ENCODE measurements at places on chromosomes 16 and 17. TPM values are rescaled to one million over a fixed set of nuclear protein-coding genes. Genes with fewer than 3 reads are reported as not detected.

- no peak overlapping the region for H3K4me3 ChIP-seq
- no peak overlapping the region for H3K27ac ChIP-seq
- peaks cover 54% of the 10 kb centered on the region for H3K27me3 ChIP-seq
- H3K4me1 ChIP-seq = no peaks in the 10 kb centered on the region
- no peak for DNase-seq
- no peaks in the 10 kb centered on the region for H3K36me3 ChIP-seq
Measured at GRCh38 chr16:86296256-86296655, 214.1 kb upstream of the FOXF1 start.

- no peak for DNase-seq
- H3K36me3 ChIP-seq = no peaks in the 10 kb centered on the region
- no peaks in the 10 kb centered on the region for H3K27me3 ChIP-seq
- H3K4me1 ChIP-seq = no peaks in the 10 kb centered on the region
- no peak overlapping the region for H3K4me3 ChIP-seq
- no peak overlapping the region for H3K27ac ChIP-seq
Measured at GRCh38 chr17:31452561-31453110, 61.2 kb downstream of the RAB11FIP4 start.

MYH3 gene
- 2.3 TPM for total RNA-seq

GRCh38 chr16:88928405-88929090, 48.5 kb downstream of the CBFA2T3 start:
- no peak overlapping the region for H3K27ac ChIP-seq
- no peak overlapping the region for H3K4me3 ChIP-seq
- DNase-seq = no peak
- H3K4me1 ChIP-seq = no peaks in the 10 kb centered on the region
- H3K27me3 ChIP-seq = no peaks in the 10 kb centered on the region

NT5M gene
- total RNA-seq = 8.3 TPM

All from activated CD8-positive, alpha-beta T cell treated with anti-CD3 and anti-CD28 coated beads, Interleukin-2, amount 10 ng/mL, durations not matched to agents 7 days and 5 days (primary cell).